Effector memory CD4-positive, alpha-beta T cell (primary cell): ENCODE measurements at places on chromosomes 1 and 21.

GRCh38 chr1:40711465-40712404 is 20.2 kb downstream of the NFYC start:
- no peak for DNase-seq

- no peak for DNase-seq
Observed at GRCh38 chr1:45365051-45365450, 24.8 kb upstream of the MUTYH start.

GRCh38 chr21:34968414-34969333 is 80.4 kb downstream of the RUNX1 start:
- no peak for DNase-seq

- DNase-seq: no peak
Observed at GRCh38 chr21:33437140-33437539, 33.9 kb downstream of the IFNGR2 start.

DNA sequence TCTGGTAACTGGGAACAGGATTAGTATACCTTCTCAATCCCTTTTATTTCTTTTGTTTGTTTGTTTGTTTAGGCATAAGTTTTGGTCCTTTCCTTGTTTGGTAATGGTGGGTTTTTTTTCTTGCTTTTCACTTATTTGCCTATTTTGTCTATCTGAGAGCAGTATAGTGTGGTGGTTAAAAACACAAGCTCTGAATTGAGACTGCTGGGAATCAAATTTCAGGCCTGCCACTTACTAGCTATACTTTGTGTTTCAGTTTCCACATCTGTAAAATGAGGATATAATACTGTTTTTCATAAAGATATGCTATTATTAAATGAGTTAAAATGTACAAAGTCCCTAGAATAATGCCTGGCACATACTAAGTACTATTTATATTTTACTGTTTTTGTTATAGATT is 81.6 kb upstream of the IVNS1ABP start:
- DNase-seq: no peak

DNA sequence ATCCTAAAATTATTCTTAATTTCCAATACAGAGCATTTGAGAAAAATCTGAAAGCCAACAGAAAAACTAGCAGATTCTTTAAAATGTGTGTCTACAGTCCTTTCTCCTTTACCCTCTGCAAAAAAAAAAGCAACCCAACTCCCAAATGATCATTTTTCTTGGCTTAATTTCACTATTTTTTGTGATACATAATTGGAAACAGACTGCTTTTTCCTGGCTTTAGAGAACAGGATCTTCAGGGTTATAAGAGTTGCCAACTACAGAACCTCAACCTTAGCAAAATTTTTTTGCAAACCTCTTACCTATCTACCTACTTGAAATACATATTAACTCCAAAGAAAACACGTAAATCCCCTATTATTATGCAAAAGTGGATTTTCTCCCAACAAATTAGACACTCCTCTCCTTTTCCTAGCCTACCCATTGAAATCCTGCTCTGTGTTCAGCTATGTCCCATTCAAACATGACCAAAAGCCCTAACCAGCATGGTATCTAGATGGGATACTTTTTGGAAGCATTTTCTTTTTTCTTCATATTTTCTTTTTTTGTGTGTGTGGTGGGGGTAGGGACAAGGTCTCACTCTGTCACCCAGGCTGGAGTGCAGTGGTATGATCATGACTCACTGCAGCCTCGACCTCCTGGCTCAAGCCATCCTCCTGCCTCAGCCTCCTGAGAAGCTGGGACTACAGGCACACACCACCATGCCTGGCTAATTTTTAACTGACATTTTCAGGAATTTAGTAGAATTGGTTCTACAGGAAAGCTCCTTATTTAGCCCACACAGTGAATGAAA is 9.0 kb downstream of the TGFBR3 start:
- DNase-seq: no peak

DNA sequence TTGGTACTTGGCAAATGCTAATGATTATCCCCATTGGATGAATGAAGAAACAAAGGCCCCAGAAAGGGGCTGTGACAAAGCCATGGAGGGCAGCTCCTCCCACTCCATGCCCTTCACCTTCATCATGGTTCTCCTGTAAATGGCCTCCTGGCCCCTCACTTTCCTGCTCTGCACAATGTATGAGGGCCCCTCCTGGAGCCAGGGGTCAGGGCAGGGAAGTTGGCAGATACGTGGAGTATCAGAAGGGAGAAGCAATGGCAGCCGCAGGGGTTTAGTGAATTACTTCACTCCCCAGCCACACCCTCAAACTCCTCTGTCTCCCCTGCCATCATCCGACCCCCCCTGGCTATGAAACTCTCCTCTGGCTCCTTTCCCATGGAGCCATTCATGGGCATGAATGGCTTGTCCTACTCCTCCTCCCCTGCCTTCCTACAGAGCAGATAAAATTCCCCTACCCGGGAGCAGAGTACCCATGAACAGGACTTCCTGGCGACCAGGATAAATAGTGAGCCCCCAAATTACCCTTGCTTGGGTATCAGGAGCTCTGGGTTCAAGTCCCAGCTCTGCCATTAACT is 86.3 kb downstream of the CAMK2N1 start:
- no peak for DNase-seq

- peak; percentile 8 for DNase-seq
Observed at GRCh38 chr1:6612641-6613360, 730 bp upstream of the PHF13 start.

DNA sequence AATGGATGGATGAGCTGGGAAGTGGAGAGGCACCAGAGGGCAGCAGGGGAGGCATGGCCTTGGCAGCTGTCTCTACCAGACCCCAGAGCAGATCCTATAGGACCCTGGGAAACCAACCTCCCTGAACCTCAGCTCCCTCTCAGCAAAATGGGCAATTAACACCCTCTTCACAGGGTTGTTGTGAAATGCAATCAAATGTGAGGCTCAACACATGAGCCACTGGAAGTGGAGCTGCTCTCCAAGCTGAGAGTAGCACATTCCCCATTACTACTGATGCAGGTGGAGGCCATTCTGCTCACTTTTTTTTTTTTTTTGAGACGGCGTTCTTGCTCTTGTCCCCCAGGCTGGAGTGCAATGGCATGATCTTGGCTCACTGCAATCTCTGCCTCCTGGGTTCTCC is 6.5 kb upstream of the SYNC start:
- DNase-seq: no peak

DNA sequence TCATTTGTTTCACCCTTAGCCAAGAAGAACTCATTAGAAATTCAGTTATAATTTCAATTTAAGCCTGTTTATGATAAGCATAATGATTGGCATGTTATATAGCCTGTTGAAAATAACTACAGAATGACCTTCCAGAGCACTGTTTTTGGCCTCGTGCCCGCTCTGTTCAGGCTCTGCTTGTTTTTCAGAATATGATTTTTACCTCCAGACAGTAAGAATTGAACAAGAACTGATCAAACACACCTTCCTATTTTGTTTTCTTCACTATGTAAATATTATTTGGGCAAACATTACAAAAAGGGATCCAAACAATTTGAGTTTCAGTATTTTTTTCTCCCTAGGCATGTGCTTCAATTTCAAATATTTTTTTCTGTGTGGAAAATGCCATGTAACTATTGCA is 48.1 kb upstream of the ANGPTL1 start:
- DNase-seq: no peak

GRCh38 chr1:157781048-157781447 is 4.1 kb upstream of the FCRL2 start:
- no peak for DNase-seq

- DNase-seq: no peak
Observed at GRCh38 chr21:33053951-33054350, 16.0 kb upstream of the OLIG1 start.

DNA sequence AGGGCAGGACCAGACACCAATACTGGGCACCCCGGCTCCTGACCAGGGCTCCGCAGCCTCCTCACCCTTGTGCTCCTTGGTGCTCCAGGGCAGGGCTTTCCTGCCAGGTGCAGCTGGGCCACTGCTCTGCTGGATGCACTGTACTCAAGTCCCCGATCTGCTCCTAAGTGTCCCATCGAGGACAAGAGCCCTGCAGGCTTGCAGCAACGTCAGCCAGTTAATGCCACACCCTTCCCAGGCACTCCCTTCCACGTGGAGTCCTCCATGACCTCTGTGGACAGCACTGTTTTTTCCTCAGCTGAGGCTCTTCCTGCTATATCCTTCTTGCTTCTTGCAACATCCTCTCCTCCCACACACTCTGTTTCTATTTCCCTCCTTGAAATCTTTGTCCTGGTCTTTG is 94.0 kb upstream of the NGF start:
- no peak for DNase-seq

DNA sequence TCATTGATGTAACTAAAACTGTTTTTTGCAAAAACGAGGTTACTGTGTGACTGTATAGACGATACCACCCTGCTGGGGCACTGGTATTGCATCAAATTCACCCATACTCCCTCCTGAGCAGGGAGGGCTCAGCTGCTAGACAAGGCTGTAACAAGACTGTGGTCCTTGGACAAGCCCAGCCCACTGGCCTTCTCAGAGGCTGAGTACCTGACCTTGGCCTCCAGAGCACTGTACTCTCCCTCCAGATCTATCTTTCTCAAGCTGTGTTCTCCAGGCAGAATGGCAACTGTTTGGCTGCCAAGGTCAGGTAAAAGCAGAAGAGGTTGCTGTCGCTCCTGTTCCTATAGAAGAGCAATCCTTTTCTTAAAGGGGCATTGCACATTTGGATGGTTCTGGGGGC is 8.5 kb downstream of the OLFML2B start:
- DNase-seq: no peak

- DNase-seq: no peak
Observed at GRCh38 chr1:54356680-54357147, 49.5 kb downstream of the SSBP3 start.

DNA sequence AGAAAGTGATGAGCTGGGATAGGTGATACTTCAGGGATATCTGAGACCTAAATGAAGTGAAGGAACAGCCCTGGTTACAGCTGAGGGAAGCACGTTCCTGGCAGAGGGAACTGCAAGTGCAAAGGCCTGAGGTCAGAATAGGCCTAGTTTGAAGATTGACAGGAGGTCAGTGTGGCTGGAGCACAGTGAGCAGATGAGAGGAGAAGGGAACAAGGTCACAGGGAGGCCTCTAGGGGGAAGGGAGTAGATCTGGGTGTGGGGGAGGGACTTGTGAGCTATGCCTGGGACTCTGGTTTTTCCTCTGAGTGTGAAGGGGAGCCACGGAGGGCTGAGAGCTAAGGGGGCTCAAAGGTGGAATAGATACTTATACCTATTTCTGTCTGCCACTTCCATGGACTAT is 736.4 kb downstream of the MATN1 start:
- no peak for DNase-seq

GRCh38 chr1:23627069-23627735 is 64.4 kb upstream of the RPL11 start:
- DNase-seq: no peak

DNA sequence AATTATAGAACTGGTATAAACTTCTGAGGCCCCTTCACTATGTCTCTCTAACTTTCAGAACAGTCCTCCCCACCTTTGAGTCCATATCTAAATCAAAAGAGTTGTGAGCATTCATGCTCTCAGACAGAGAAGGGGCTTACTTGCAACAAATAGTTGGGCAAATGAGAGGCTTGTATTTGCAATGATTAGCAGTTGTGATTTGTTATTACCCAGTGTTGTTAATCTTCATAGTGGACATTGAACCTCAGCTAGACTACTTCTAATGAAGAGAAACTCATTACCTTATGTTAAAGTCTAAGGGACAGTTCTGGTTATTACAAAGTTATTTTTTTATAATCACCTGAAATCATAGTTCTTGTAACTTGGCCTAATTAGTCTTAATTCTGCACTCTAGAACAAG is 114.5 kb downstream of the RABGAP1L start:
- no peak for DNase-seq

DNA sequence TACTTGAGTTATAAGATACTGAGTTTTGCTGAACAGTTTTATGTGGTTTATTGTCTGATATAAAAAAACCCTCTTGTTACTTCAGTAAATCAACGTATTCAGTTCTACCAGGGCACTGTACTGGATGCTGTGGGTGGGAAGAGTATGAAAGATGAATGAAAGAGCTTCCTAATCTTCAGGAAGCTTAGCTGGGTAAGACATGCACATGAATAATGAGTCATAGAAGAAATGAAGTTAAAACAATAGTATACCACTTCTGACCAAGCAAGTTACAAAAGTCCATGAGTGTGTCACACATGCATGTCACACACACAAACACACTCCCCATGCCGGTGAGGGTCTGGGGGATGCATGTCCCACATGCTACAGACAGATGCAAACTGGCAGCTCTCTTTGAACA is 105.9 kb downstream of the SIPA1L2 start:
- DNase-seq: no peak

DNA sequence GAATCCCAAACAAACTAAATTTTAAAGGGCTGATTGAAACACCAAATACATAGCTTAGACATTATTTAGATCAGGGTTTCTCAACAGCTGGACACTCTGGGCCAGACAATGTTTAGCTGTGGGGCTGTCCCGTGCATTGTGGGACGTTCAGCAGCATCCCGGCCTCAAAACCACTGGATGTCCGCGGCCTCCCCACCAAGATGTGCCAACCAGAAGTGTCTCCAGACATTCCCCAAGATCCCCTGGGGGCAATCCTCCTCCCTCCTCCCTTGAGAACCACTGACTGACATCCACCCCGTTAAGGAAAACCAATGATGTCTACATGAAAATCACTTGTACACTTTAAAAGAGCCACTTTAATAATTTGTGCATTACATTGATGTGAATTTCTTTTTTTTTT is 38.4 kb downstream of the CLSTN1 start:
- DNase-seq: no peak

DNA sequence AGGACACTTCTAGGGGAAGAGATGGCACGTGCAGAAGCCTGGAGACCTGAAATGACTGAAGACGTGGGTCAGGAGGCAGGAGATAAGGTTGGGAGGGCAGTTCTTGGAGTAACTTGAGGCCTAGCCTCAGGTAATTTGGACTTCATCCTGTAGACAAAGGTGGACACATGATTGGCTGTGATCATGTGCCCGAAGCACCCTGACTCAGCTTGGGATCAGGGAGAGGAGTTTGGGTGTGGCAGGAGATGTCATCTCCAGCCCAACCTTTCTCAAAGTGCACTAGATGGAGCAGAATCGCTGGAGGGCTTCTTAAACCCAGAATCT is 1.5 kb downstream of the SLC66A1 start:
- DNase-seq: no peak

DNA sequence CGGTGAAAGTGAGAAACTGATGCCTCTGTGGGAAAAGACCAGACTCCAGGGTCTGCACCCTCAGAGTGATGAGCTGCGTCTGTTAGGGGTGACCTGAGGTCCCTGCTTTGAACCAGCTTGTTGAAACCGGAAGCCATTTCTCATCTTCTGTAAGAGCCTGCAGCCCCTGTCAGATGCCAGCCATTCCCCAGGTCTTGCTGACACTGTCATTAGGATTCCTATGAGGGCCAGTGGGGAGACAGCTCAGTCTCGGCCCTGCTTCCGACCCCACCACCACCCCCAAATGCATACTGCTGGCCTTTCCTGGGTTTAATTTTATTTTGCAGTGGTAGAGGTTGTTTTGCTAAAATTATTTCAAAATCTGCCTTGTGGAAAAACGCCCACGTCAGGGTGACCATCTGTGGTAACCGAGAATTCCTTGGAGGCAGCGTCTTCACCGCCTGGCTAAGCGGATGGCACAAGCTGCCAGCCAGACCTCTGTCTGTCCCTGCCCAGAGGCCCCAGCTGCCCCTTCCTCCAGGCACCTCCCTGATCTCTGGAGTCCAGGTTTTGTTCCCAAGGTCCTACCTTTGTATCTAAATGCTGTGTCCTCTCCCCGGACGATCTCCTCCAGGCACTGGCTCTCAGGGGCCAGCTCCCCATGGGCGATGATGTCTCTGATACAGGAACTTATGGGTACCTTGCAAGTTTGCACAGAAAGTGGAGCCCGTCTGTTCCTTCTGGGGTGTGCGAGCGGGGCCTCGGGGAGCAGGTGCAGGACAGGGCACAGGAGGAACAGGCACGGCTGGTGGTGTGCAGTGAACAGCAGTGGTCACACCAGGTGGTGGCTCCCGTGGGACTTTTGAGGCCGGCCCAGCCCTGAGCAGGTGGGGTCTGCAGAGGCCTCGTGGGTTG is 49.9 kb downstream of the PRKCZ start:
- DNase-seq: no peak
